ENCODE measurements at places on chromosomes 6 and 20.

DNA sequence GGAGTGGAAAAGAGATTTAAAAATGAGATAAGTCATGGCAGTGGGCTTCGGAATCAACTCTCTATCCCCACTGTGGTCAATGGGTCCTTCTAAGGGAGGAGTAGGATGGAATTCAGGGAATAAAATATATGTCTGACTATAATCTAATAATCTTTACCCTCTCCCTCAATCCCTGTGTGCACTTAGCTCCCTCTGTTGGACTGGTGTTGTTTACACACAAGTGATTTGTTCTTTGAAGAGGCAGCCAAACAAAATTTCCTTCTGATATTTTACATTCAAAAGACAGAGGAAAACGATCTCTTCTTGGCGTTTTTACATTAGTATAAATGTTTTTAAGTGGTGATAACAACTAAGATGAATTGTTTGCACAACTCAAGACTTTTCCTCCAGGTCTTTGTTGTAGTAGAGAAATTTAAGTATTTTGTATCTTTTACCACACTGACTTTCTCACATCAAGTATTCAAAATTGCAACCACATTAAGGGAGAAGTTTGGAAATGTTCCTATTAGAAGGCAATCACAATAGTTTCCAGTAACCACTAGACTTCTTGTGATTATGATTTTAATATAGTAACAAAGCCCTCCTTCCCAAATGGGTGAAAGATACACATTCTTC, 317.8 kb downstream of the CENPW start:
- no peak for DNase-seq

GRCh38 chr20:20795721-20796120, 83.3 kb upstream of the RALGAPA2 start:
- DNase-seq: no peak

GRCh38 chr20:33386673-33387072, 14.6 kb downstream of the CDK5RAP1 start:
- no peak for DNase-seq

GRCh38 chr20:52888096-52888495, 84.1 kb upstream of the TSHZ2 start:
- no peak for DNase-seq

DNA sequence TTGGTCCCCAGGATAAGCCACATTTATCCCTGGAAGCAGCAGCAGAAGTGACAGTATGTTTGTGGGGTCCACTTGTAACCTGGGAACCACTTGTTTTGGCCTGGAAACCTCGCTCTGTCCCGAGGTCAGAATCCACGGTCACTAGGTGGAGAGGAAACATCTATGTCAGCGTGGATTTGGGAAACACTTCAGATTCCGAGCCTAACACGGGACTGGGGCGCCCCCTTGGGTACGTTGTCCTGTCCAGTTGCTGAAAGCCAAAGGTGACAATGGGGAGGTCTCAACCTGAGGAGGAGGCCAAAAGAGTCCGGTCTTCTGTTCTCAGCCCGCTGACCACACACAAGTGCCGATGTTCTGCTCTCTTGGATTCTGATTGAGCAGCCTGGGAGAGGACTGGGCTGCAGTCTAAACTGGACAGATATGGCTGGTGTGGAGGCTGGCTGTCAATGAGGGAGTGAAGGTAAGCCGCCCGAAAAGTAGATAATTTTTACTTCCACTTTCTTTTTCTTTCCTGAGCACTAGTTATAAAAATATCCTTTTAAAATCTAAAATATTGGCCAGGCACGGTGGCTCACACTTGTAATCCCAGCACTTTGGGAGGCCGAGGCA, 4.9 kb upstream of the ZFP57 start:
- no peak for DNase-seq

DNA sequence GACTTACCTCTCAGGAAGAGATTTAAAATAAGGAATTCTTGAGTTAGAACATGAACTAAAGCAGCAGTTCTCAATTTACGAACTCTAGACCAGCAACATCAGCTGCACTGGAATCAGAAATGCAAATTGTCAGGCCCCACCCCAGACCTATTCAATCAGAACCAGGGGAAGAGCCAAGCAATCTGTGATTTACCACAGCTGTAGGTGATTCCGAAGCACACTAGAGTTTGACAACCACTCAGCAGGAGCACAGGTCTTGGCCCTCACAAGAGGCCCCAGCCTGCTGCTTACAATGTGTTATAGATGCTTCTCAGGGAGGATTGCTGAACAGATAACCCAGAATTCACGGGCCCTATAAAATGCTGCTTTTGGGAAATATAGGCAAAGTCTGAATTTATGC, 279.2 kb downstream of the PTPRK start:
- DNase-seq: no peak

- DNase-seq: no peak
These were observed 22.4 kb downstream of the ZNF311 start for GRCh38 chr6:28982476-28983266.

DNA sequence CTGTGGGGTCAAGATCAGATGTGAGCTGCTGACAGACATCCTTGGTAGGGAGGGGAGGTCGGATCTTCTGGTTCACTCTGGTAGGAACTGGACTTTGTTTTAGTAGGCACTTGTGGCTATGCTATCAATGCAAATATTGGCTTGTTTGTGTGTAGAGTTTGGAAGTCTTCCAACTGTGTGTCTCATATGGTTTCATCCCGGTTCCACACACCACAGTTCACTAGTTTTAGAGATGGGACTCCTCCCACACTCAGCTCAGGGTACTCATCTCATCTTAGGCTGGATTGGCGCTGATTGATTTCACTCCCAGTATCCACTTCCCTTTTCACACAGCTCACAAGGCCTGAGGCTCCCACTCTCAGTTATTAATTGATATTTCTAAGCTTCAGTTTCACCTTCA, 161.3 kb downstream of the THBS2 start:
- DNase-seq: no peak

- peak; percentile 48 for DNase-seq
These were observed 97.7 kb downstream of the SYCP2 start for GRCh38 chr20:59835448-59836395.

DNA sequence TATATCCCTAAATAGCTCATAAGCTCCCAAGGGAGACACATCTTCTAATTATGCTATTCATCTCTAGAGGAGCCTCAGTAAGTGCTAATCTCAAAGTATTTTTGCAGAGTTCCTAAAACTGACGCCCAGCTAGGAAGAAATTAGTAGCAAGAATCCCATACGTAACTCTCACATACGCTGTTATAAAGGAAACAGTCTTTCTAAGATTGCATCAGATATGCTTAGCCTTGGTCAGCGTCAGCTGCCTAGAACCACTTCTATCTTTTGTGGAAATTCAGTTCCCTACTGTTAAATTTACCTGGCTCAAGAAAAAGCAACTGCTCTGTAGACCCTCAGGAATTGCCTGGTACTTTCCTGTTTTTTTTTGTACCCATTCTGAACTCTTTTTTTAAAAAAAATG, 13.6 kb downstream of the RIPOR2 start:
- no peak for DNase-seq

DNA sequence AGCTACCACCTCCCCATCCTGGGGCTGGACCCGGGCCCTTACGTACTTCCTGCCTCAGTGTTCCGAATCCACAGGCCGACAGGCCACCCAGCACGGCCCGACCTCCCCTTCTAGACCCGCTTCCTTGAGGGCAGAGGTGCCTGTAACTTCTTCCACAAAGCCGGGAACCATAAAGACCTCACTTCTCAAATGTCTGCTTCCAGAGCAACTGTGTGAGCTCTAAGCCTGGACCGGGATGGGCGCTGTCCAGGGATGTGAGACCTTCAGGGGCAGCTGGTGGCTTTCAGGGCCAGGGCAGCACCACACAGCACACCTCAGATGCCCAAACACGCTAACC, 9.3 kb downstream of the SLC2A4RG start:
- DNase-seq: no peak

DNA sequence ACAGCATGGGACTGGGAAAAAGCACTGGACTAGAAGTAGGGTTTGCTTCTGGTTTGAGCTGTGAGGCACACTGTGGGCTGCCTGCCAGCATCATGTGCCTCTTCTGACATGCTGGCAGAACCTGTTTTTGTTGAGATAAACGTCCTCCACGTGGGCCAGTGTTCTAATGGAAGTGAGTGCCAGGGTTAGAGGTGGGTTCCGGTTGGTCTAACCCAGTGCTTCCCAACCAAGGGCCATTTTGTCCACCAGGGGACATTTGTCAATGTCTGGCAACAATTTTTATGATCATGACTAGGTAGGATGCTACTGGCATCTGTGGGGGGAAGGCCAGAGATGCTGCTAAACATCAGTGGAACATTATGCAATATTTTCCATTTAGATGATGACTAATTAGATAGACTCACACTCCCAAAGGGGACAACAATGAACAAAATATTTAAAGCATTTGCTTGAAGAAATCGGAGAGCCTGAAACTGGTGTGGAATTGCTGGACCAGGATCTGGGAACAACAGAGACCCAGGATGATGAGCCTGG, 7.8 kb upstream of the APMAP start:
- no peak for DNase-seq

DNA sequence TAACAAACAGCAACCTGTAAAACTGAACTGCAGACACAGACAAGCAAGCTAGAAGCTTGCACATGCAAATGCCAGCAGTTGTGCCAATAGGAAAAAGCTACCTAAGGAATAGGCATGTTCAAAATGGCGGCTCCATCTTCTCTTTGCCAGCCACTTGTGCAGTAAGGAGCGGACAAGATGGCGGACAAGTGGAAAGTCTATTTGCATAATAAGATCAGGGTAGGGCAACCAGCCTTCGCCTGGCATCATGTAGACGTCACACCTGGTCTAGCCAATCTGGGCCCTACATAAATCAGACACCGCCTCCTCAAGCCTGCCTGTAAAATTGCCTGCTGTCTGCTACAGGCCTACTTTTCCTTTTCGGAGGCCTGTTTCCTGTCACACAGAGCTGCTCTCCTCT, 18.0 kb downstream of the C6orf52 start:
- no peak for DNase-seq

DNA sequence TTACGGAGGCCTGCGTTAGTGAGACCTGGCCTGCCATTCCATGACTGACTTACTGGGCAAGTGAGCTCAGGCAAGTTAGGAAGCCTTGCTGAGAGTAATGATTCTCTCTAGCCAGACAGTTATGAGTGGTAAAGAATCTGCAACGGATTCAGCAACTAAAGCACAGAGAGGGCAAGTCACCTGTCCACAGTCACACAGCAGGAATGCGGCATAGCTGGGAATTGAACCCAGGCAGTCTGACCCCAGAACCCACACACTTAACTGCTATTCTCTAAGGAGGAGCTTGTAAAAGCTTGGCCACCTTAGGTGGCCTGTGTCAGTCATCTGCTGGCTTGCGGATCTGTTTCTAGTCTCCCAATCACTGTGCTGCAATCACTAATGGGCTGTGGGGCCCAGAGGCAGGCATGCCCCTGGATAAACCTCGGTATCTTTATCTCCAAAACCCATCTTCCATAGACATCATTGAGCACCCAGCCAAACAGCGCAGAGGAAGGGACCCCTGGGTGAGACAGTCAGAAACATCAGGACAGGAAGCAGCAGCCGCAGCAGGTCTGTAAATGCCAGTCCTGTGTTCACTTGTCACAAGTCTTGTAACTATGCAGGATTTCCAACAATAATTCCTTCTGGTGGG, 215.9 kb upstream of the KCNG1 start:
- no peak for DNase-seq

GRCh38 chr6:45679631-45680030, 301.9 kb upstream of the SUPT3H start:
- no peak for DNase-seq

DNA sequence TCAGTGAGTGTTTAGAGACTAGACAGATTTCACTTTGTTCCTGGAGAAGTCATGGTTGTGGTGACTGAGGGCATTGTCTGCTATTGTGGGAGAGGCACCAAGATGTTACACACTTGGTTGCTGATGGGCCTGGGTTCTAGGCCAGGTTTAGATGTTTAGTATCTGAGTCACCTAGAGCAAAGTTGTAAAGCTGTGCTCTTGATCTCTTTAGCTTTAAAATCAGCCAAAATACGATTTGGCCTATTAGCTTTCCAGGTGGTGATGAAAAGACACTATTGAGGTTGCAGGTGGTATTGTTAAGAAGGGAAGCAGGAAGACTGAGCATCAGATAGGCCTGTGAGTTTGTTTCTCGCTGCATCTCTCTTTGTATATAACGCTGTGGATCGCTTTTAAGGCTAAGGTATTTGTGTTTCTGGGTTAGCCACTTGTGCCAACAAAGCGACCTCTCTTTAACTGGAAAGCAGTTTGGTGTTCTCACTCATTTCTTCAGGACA, 48.6 kb downstream of the FOXO3 start:
- no peak for DNase-seq

GRCh38 chr6:51472745-51473487, 614.5 kb downstream of the PKHD1 start:
- no peak for DNase-seq

GRCh38 chr6:118875672-118876071, 18.3 kb upstream of the ASF1A start:
- no peak for DNase-seq

DNA sequence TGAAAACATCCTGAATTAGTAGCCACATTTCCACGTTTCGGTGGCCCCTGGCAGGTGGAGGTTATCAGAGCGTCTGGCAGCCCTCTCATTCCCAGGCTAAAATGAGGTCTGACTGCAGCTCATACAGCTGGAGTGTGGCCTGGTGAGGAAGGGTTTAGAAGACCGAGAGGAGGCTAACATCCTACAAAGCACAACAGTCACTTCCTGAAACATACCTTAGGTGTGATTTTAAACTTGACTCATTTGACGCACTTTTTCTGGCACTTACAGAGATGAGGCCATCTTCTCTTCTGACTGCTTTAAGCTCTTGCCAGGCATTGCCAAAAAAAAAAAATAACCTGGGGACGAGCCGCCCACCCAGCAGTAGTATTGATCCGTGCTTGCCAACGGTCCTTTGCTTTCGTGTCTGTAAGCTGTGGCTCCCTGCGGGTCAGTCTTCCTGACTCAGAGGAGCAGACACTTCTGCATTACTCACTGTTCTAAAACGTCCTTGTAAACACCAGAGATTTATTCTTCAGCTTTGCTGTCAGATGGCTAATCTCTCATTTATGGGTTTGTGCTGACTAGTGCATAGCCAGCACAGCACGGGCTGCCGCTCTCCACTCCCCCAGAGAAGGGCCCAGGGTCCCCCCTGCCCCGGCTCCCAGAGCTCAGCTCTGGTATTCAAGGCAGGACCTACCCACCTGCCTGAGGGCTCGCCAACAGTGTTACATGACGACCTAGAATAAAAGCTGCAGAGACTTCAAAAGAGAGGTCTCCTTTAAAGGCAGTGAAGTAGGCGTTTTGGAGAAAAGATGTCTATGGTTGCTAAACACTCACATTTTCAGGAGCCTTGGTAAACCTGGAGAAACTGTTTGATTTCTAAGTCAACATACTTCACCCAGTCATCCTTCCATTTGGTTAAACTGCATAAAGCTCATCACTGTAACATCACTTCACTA, 78.5 kb upstream of the FRMD1 start:
- DNase-seq: no peak

DNA sequence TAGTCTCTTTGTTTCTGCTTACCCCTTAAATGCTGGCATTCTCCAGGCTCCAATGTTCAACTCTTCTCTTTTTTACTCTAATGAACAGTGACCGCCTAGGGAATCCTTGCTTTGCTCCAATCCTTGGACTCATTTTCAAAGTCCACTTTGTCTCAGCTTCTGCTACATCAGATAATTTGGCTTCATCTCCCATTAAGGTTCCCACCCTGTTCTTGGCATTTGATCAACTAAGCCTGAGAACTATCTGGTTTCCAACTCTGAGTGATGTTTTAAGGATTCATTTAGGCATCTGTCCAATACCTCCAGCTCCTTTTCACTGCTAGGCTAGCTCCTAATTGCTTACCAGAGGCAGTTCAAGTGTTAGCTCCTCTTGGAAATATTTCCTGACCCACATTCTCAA, 64.9 kb downstream of the ME1 start:
- DNase-seq: no peak

Data from NCI-H187 (cell line).